Neural crest cell (in vitro differentiated cells): ENCODE measurements at places on chromosomes 16 and 17. TPM values are rescaled to one million over a fixed set of nuclear protein-coding genes. Genes with fewer than 3 reads are reported as not detected.

Gene CHRNE
- 0.21 TPM in 1 of 2 replicates, not detected in the other for total RNA-seq

DNA sequence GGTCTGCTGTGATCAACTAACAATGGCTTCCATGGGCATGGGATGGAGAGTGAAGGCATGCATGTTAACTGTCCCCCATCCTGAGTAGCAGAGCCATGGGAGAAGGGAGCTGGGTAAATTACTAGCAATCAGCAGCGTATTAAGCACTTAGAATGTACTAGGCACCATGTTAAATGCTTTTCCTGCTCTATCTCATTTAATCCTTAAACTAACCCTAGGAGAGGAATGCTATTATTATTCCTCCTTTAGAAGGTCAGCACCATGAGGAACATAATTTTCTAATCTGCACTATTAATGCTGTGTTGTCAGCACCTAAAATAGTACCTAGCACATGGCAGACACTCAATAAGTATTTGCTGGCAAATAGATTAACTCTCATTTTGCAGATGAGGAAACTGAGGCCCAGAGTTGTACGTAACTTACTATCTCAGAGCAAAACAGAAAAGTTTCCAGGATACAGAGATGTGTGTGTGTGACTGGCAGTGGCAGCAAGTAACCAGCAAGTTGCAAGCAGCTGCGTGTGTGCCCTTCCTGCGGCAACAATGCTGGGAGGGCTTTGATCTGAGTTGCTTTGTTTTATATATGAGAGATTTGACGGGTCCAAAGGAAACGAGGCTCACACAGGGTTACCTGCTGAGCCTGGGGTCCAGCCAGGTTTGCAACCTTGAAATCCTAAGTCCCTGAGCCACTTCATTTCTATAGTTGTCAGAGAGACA is 6.5 kb upstream of the KLHL36 start:
- peaks cover 21% of the 10 kb centered on the region for H3K4me1 ChIP-seq
- H3K4me3 ChIP-seq: no peak overlapping the region
- H3K27ac ChIP-seq: no peak overlapping the region
- DNase-seq: no peak
- no peaks in the 10 kb centered on the region for H3K36me3 ChIP-seq

GRCh38 chr16:73365016-73365551 is 317.2 kb upstream of the ZFHX3 start:
- no peak for DNase-seq
- no peak overlapping the region for H3K4me3 ChIP-seq
- no peak overlapping the region for H3K27ac ChIP-seq
- H3K27me3 ChIP-seq: no peaks in the 10 kb centered on the region
- H3K36me3 ChIP-seq: no peaks in the 10 kb centered on the region

DNA sequence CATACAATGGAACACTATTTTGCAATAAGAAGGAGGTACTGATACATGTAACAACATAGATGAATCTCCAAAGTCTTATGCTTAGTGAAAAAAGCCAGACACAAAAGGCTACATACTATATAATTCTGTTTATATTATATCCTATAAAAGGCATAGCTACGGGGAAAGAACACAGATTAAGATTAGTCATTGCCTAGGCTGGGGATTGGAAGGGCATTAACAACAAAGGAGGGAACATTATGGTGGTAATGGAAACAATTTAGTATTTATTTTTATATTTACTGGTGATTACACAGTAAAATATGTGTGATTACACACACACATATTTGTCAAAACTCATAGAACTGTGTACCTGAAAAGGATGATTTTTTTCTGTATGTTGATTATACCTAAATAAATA is 278.1 kb downstream of the ZFHX3 start:
- H3K4me1 ChIP-seq: peaks cover 7% of the 10 kb centered on the region
- no peak overlapping the region for H3K27ac ChIP-seq
- H3K27me3 ChIP-seq: no peaks in the 10 kb centered on the region
- H3K4me3 ChIP-seq: no peak overlapping the region
- DNase-seq: no peak
- peaks cover 15% of the 10 kb centered on the region for H3K36me3 ChIP-seq

- peaks cover 19% of the 10 kb centered on the region for H3K4me1 ChIP-seq
- peak overlapping the region; percentile 13 for H3K4me3 ChIP-seq
- DNase-seq: no peak
- H3K27me3 ChIP-seq: peaks cover 3% of the 10 kb centered on the region
Observed at GRCh38 chr16:22010902-22011301, 3.0 kb downstream of the MOSMO start.

GRCh38 chr17:50868602-50869001 is 2.4 kb upstream of the TOB1 start:
- H3K4me1 ChIP-seq: peaks cover 33% of the 10 kb centered on the region
- peak overlapping the region; percentile 98 for H3K4me3 ChIP-seq
- H3K27ac ChIP-seq: no peak overlapping the region

DNA sequence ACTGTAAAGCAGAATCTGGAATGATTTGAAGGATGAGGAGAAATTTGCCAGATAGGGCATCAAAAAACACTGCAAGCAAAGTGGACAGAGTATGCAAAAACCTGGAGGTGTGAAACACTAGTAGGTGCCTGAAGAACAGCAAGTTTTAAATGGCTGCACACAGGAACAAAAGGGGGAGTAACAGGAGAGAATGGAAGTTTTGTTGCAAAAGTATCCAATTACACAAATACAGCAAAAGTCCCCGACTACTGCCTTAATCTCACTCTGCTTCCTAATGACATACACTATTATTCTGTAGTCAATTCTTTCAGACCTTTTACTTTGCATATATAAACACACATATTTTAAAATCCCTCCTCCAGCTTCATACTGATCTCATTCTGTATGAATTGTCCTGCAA is 1.5 kb downstream of the HEATR6 start:
- no peaks in the 10 kb centered on the region for H3K27me3 ChIP-seq
- no peaks in the 10 kb centered on the region for H3K36me3 ChIP-seq
- peaks cover 22% of the 10 kb centered on the region for H3K4me1 ChIP-seq
- H3K4me3 ChIP-seq: peak overlapping the region; percentile 93

Gene MFAP4
- total RNA-seq: 0.26 and 0.43 TPM in 2 replicates

GRCh38 chr17:1095090-1095852 is 84.5 kb downstream of the ABR start:
- no peak for DNase-seq
- H3K27me3 ChIP-seq: no peaks in the 10 kb centered on the region
- H3K4me3 ChIP-seq: no peak overlapping the region
- peaks cover 7% of the 10 kb centered on the region for H3K36me3 ChIP-seq
- peaks cover 8% of the 10 kb centered on the region for H3K4me1 ChIP-seq

- DNase-seq: no peak
- peaks cover 17% of the 10 kb centered on the region for H3K36me3 ChIP-seq
- no peaks in the 10 kb centered on the region for H3K4me1 ChIP-seq
- no peak overlapping the region for H3K27ac ChIP-seq
Observed at GRCh38 chr16:16083421-16084156, 134.2 kb downstream of the ABCC1 start.

GRCh38 chr16:28502290-28502689 is 4.3 kb downstream of the IL27 start:
- no peaks in the 10 kb centered on the region for H3K36me3 ChIP-seq
- no peak overlapping the region for H3K4me3 ChIP-seq
- H3K27ac ChIP-seq: no peak overlapping the region
- H3K27me3 ChIP-seq: peaks cover 14% of the 10 kb centered on the region

Gene TEX19
- total RNA-seq: 0.20 and 0.23 TPM in 2 replicates

GRCh38 chr17:63988741-63989621 is 9.2 kb upstream of the PRR29 start:
- H3K36me3 ChIP-seq: no peaks in the 10 kb centered on the region
- no peak for DNase-seq
- H3K27me3 ChIP-seq: peaks cover 30% of the 10 kb centered on the region
- H3K4me3 ChIP-seq: no peak overlapping the region
